ENCODE measurements at places on chromosomes 11 and 22.

- no peak for DNase-seq
Observed at GRCh38 chr22:48782811-48783511, 1044.7 kb downstream of the BRD1 start.

DNA sequence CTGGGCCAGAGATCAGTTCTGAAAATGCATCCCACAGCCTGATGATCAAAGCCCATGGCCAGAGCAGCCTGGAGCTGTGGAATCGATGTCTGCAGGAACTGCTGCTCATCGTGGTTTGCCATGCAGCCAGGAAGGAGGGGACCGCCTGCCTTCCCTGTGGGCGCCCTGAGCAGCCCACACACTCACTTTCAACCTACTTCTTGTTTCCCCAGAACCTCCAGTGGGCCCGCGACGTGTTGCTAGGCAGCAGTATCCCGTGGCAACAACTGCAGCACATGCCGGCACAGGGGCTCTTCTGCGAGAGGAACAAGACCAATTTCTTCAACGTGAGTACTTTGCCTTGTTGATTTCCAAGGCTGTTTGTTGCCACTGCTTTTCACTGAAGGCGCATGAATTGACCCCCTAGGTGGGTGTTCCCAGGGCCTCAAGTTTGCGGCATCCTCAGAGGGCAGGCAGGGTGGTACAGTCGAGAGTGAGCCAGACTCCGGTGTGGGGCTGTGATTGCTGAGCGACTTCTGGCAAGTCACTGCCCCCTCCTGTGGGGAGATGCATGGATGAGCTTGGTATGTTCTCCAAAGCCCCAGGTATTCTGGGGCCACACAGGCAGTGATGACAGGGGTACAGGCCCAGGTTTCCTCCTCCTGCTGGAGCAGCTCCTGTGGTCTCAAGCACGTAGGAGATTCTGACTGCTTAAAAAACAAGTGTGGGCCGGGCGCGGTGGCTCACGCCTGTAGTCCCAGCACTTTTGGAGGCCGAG is 47.0 kb upstream of the SUSD2 start:
- peak; percentile 80 for DNase-seq

DNA sequence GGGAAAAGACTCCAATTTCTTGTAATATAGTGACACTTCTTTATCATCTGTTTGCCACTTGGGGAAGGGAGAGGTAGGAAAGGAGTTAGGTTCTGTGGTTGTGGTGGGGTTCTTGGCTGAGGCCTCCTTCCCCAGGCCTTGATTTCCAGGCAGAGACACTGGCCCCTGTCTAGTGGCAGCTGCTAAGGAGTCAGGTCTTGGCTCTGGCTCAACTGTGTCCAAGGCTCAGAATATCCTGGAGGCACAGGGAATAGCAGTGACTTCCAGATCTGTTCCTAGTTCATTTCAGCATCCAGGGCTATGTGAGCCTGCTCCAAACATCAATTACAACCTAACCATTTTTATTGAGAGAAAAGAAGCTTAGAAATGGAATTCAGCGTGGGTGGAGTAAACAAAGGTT is 29.5 kb downstream of the PPFIBP2 start:
- no peak for DNase-seq

- no peak for DNase-seq
Observed at GRCh38 chr11:110527146-110527545, 97.4 kb downstream of the FDX1 start.

DNA sequence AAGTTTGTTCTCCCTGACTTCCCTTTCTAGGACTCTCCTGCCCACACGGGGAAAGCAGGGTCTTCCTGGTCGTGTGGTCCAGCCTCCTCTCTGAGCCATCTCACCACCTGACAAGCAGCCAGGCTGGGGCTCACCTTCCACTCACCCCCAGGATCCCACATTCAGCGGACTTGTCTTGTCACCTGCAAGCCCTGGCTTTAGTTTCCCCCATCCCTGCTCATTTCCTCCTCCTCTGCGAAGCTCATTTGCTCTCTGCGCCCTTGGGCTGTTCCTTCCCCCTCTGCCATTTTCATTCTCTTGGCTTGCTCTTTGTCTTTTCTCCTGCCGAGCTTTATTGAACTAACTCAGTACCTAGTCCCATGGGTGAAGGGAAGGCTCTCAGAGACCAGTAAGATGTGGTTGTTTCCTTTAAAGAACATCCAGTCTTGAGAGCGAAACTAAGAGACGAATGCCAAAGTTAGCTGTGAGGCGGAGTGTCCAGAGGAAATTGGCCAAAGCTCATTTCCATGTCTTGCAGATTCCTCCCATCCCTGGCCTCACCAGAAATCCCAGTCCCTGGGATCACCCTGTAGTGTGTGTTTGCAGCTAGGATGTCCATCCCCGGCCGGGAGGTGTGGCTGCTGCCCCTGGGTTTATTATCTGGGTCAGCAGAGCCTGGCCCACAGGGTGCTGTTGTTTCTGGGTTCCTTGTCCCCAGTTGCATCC is 2.0 kb downstream of the ST14 start:
- no peak for DNase-seq

- DNase-seq: no peak
Observed at GRCh38 chr11:120834686-120835210, 189.2 kb upstream of the TBCEL start.

GRCh38 chr11:122776546-122776945 is 61.8 kb upstream of the CRTAM start:
- DNase-seq: no peak

DNA sequence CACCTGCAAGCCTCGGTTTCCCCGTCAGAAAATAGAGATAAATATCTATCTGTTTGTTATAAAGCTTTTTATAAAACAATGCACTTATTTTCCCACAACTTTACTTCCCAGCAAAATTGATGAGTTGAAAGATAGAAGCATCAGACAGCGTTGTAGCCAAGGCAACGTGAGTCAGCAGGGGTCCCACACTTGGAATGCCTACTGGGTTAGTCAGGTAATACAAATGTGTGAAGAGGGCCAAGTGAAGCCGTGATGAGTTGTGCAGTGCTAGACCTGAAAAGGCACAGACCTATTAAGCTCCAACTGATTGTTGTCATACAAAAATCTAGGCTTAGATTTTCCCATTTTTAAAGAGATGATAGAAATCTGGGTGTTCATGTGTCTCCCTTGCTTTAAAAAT is 118.7 kb downstream of the PGR start:
- DNase-seq: no peak

DNA sequence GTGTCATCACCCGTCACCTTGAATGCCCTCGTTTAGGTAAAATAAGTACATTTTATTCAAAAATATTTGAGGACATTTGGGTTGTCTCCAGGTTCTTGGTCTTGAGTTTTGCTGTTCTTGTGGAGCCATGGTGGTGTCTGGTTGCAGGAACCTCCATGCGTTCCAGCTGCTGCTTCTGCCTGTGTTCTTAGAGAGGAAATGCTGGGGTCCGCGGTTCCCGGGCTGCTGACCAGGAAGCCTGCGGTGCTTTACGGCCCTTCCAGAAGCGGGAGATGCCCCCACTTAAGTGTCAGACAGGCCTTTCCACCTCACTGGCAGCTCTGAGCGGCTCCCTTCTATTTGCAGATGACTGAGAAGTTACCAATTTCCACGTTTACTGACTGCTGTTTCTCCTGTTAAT is 66.8 kb downstream of the LRP5 start:
- no peak for DNase-seq

DNA sequence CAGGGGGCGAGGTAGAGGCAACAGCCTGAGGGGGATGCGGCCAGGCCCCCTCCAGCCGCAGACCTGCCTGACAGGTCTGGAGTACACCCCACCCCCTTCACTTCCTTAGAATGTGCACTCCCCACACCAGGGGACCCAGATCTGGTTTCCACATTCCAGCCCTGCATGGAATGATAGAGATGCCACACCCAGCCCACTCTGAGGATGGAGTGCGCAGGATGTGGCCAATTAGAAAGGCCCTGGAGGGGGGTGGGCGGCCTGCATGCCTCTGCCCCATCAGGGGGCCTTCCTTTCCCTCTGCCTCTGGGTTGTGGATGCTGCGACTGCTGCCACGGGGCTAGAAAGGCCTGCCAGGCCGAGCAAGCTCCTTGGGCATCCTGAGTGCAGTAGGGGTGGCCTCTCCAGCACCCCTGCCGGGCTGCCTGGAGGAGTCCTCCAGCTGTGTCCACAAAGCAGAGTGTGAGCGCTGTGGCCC is 28.2 kb upstream of the MGAT3 start:
- DNase-seq: no peak

DNA sequence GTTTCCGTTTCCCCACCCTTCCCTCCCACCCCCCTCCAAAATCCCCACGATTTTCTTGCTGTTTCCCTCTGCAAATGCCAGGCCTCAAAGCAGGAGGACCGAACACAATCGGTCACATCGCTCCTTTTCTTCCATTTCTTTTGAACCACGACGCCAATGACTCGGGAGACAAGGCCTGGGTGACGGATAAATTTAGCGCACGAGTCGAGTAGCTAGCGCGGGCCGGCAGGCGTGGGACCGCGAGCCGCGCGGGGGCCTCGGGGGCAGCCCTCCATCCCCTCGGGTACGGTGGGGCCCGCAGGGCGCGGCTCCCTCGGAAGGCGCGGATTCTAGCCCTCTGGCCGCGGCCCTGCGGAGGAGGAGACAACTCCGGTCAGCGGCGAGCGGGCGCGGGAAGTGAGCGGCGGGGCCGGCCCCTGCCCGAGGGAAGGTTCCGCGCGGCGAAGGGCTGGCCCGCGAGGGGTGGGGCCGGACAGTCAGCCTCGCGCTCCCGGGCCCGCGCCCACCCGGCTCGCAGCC is 414 bp downstream of the JOSD1 start:
- no peak for DNase-seq

DNA sequence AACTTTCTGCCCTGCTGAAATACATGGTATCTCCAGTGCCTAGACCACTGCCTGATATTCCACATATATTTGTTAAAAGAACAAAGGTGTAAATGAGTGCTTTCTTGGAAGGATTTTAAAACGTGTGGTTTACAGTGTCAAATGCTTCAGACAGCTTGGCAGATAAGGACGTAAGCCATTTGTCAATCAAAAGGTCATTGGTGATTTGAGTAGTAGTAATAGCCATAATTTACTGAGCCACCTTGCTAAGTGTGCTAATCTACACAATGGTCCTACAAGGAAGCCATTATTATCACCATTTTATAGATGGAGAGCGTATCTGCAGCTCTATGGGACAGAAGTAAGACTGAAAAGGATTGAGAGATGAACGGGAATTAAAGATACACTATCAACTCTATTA is 186.8 kb upstream of the MPPED2 start:
- DNase-seq: no peak

DNA sequence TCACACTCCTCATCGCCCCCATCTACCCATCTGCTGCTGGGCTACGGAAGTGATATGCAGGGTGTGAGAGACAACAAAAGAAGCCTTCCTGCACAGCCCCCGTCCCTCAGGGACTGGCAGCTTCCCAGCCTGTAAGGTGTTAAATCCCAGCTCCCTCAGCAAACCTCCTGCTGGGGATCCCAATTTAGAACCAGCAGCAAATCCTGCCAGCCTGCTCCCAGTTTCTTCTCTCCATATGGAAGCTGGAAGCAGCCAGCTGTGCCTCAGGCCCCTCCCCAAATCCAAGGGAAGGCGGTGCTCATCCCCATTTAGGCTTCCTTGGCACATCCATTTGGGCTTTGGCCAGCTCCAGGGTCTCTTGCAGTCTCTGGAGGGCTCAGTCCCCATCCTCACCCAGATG is 47.5 kb downstream of the PAMR1 start:
- DNase-seq: no peak

DNA sequence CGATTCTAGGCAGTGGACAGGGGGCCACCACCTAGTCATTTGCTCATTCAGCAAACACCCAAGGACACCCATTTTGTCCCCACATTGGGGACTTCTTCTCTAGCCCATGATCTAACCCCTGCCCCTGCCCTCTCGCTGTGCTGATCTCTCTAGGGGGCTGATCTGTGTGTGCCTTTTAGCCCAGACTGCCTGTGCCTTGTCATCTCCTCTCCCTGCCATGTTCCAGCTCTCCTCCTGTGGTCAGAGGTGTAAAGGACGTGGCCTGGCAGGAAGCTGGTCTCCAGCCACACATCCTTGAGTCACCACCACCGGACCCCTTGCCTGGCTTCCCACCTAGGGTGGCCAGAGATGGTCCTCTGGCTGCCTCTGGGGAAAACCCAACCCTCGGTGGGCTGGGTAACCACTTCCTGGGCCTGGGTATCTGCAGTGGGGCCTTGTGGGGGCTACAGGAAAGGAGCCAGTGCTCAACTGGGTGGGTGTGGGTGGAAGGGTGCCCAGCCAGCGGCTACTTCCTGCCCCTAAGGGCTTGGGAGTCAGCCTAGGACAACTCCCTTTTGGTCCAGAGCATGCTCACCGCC is 1.3 kb downstream of the CTSW start:
- no peak for DNase-seq

- no peak for DNase-seq
Observed at GRCh38 chr11:134584706-134585445, 172.8 kb upstream of the B3GAT1 start.

GRCh38 chr11:22828373-22828772 is 1.2 kb downstream of the SVIP start:
- DNase-seq: no peak

DNA sequence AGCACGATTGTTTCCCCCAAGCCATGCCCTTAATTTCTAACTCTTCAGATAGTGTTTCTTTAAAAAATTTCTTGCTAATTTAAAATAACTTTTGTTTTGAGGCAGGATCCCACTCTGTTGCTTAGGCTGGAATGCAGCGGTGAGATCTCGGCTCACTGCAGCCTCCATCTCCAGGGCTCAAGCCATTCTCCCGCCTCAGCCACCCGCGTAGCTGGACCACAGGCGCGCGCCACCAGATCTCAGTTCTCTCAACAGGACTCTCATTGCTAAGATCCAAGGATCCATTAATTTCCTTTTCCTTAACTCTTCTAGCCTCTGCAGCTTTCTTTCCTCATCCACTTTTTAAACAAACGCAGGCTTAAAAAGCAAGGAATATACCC is 327 bp upstream of the MED17 start:
- DNase-seq: no peak

GRCh38 chr11:125086633-125087296 is 23.7 kb downstream of the SLC37A2 start:
- DNase-seq: no peak

DNA sequence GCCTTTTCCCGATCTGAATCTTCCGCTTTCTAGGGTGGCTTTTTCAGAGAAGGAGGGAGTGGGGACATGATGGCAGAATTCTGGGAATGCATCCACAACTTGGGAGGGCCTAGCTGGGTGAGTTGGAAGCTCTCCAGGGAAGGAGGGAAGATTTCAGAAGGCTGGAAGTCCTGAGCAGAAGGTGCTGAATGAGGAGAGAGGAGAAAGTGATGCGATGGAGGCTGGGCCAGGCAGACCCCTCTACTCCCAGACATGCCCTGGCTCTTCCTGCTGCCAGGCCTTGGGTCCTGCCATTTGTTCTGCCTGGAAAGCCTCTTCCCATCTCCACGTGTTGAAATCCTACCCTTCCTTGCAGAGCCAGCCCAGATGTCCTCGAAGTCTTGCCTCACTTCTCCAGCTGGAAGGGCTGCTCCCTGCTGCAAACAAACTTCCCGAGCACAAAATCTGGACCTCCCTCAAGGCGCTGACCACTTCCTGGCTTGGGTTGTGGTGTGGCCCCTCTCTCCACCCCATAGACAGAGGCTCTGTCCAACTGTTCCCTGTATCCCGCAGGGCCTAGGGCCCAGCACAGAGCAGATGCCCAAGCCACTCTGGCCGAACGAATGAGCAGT is 16.8 kb downstream of the LRRC32 start:
- no peak for DNase-seq
